Lung microvascular endothelial cell (primary cell): ENCODE measurements at places on chromosomes 13 and 19. TPM values are rescaled to one million over a fixed set of nuclear protein-coding genes. Genes with fewer than 3 reads are reported as not detected.

- no peak for DNase-seq
Observed at GRCh38 chr19:58170860-58171259, 12.0 kb upstream of the ZNF274 start.

GRCh38 chr19:36106441-36106840 is 4.5 kb upstream of the OVOL3 start:
- DNase-seq: no peak

- DNase-seq: no peak
Observed at GRCh38 chr13:29111446-29111845, 291.3 kb downstream of the MTUS2 start.

Gene ELANE
- total RNA-seq: not detected in 2 replicates

Gene IL12RB1
- total RNA-seq: under 0.01 and 0.22 TPM in 2 replicates

GRCh38 chr13:97120346-97120745 is 101.8 kb upstream of the MBNL2 start:
- DNase-seq: no peak

GRCh38 chr13:110382229-110382628 is 75.1 kb downstream of the COL4A2 start:
- peak; percentile 96 for DNase-seq

Gene NLRP4
- not detected in 2 replicates for total RNA-seq

- peak; percentile 57 for DNase-seq
Observed at GRCh38 chr19:55676383-55676782, 1.4 kb downstream of the EPN1 start.

DNA sequence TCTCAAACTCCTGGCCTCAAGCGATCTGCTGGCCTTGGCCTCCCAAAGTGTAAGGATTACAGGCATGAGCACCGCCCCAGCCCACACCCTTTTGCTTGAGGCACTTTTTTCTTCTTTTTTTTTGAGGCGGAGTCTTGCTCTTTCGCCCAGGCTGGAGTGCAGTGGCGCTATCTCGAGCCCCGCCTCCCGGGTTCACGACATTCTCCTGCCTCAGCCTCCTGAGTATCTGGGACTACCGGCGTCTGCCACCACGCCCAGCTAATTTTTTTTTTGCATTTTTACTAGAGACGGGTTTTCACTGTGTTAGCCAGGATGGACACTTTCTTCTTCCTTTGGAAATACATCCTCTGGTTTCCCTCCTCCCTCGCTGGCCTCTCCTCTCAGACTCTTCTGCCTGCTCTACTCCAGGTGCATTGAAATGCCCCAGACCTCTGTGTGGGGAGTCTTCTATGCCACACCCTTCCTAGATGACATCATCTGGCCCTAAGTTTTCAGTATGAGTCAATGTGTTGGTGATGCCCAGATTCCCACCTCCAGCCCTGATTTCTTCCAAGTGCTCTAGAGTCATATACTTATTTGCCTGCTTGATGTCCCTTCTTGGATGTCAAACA is 20.7 kb upstream of the TPT1 start:
- DNase-seq: no peak

GRCh38 chr19:10962863-10963262 is 2.0 kb downstream of the SMARCA4 start:
- no peak for DNase-seq

DNA sequence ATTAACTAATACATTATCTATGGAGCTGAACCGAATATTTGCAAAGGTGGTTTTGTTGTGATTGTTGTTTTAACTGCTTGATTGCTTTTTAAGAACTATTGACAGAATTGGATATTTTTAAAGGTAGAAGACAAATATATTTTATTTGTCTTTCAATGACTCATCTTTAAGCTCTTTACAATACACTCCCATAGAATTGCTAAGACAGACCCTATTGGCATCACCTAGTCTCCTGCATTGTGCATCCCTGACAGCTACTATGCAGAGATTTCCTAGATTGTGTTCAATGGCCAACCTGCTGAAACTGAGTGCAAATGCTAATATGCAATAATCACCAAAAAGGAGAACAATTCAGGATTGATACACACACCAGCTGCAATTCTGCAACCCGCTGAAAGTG is 19.7 kb upstream of the SCEL start:
- no peak for DNase-seq

GRCh38 chr19:2732883-2733282 is 6.9 kb downstream of the SLC39A3 start:
- no peak for DNase-seq

Gene CGB2
- not detected in 2 replicates for total RNA-seq

DNA sequence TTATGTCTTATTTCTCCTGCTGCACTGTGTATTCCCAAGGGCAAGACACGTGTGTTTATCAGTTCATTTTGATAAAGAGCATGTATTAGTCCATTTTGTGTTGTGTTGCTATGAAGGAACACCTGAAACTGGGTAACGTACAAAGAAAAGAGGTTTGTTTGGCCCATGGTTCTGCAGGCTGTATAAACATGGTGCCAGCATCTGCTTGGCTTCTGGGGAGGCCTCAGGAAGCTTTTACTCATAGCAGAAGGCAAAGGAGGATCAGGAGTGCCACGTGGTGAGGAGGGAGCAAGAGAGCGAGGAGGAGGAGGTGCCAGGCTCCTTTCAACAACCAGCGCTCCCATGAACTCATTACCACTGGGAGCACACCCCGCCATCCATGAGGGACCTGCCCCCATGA is 214.0 kb downstream of the UQCRFS1 start:
- no peak for DNase-seq

Gene THSD8
- total RNA-seq: 0.20 TPM in 1 of 2 replicates, not detected in the other

DNA sequence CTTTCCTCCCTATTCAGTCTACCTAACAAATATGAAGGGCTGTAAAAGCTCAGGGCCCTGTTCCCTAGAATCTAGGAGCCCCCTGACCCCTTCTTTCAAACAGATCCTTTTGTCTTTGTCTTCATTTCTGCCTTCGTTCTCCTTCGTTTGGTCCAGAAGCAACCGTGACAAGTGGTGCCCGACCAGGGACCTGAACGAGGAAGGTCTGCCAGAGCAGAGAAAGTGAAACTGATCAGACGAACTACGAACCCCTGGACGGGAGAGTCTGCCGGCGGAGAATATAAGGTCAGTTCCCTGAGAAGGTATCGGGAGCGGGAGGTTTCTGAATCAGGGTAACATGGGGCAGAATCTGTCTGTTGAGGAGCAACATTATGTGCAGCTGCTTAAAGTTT is 751 bp downstream of the ERVK3-1 start:
- DNase-seq: no peak

- no peak for DNase-seq
Observed at GRCh38 chr13:20848944-20849343, 53.6 kb downstream of the XPO4 start.

Gene ZNF677
- 15.5 and 16.5 TPM in 2 replicates for total RNA-seq

Gene NLRP9
- not detected in 2 replicates for total RNA-seq

GRCh38 chr13:78147905-78148304 is 229.3 kb upstream of the EDNRB start:
- no peak for DNase-seq

Gene CYP2A7
- not detected in 2 replicates for total RNA-seq

Gene KLK8
- not detected in 2 replicates for total RNA-seq

GRCh38 chr13:34803756-34804155 is 138.3 kb upstream of the NBEA start:
- DNase-seq: no peak

DNA sequence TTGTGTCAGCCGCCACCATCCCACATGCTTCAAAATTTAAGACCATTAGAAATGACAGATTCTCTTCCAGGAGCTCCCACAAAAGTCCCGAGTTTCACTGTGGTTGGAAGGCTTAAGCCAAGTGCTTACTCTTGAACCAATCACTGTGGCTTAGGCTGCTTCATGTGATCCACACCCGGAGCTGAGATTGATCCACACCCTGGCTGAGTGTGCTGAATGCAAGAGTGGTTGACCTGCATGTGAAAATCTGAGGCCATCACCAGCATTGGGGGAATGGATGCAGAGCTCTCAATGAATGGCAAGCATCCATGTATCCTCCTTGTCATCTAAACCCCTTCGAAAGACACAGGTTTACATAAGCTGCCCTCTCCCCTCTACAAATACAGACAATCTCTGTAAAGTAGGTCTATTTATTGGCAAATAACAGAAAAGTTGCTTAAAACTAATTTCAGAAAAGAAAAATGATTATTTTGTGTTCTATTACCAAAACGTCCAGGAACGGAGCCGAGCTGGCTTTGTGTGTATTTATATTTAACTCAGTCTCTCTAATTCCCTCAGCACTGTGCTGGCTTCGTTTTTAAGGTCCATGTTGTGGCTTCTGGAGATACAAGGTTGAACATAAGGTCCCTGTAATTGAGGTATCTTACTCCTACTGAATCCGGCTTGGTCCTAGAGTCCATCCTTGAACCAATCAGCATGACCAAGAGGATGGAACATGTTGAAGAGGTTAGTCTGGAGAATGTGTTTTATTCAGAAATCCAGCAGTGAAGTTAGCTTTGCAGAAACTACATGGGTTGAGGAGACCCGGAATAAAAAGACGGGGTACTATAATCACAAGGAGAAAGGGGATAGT is 332.4 kb downstream of the LIG4 start:
- no peak for DNase-seq

- no peak for DNase-seq
Observed at GRCh38 chr19:36417752-36418286, 625 bp downstream of the ZFP82 start.

DNA sequence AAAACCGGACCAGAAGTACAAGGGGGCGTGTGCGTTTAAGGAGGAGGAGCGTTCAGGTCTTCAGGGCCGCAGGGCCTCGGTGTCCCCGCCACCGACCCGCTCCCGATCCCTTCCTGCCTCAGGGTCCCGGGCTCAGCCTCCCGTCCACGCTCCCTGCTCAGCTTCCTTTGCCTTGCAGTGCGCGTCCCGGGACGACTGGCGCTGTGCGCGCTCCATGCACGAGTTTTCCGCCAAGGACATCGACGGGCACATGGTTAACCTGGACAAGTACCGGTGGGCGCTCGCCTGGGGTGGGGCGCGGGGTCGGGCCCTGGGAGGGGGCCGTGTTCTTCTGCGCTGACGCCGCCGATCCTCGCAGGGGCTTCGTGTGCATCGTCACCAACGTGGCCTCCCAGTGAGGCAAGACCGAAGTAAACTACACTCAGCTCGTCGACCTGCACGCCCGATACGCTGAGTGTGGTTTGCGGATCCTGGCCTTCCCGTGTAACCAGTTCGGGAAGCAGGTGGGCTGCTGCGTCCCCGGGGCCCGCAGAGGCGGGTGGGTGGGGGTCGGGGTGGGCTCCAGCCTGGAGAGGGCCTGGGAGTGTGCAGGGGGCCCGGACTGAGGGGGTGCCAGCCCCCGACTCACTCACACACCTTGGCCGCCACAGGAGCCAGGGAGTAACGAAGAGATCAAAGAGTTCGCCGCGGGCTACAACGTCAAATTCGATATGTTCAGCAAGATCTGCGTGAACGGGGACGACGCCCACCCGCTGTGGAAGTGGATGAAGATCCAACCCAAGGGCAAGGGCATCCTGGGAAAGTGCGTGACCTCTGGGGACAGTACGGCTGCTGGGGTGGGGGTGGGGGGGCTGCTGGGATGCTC is 1.4 kb downstream of the GPX4 start:
- peak; percentile 57 for DNase-seq

GRCh38 chr19:38736413-38737280 is 7.6 kb downstream of the CAPN12 start:
- no peak for DNase-seq

DNA sequence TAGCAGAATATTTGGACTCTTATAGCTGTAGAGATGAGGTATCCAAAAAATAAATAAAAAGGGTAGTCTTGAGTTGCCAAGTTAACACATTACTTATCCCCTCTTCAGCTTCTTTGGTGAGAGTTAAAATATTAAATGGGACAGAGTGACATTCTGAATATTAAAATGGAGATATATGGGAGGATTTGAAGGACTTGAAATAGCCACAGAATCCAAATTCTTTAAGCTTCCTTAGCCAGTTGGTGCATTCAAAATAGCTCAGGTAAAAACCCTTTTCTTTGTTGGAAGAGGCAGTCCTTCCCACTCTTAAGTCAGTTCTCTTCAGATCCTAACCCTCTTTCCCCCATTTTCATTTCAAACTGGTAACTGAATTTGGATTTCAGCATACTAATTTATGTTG is 130.1 kb upstream of the KLF12 start:
- DNase-seq: no peak

GRCh38 chr19:48556163-48556562 is 4.2 kb downstream of the SULT2B1 start:
- peak; percentile 84 for DNase-seq

DNA sequence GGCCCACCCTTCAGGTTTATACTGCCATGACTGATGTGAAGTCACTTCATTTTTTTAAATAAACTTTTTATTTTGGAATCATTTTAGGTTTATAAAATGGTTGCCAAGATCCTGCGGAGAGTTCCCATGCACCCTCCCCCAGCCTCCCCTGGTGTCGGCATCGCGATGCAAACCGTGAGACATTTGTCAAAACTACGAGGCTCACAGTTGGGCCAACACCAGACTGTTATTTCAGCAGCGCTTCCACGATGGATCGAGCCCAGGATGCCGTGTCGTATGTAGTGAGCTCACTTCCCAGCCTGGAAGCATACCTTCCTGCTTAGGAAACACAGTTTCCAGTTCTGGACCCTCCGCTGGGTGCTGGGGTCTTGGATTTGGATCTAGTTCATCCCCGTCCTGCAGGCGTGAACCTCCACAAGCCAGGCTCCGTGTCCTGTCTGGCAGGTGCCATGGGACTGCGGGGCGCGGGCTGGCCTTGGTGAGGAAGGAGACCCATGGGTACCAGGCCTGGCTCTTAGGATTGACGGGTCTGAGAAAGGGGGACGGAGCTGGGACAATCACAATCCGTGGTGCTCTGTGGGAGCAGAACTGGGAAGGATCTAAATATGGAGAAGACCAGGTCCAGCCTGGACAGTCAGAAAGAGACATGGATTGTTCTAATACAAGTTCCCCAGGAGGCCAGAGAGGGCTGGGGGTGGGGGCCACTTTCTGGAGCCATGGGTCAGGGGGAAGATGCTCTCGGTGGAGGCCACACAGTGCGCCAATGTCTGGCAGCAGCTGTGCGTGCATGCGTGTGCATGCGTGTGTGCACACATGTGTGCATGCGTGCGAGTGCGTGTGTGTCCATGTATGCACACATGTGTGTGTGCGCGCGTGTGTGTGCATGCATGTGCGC is 2.4 kb upstream of the SBK2 start:
- no peak for DNase-seq

GRCh38 chr19:13212759-13213330 is 62.6 kb downstream of the IER2 start:
- peak; percentile 62 for DNase-seq

GRCh38 chr19:11663181-11663591 is 65.9 kb downstream of the ZNF627 start:
- DNase-seq: no peak

DNA sequence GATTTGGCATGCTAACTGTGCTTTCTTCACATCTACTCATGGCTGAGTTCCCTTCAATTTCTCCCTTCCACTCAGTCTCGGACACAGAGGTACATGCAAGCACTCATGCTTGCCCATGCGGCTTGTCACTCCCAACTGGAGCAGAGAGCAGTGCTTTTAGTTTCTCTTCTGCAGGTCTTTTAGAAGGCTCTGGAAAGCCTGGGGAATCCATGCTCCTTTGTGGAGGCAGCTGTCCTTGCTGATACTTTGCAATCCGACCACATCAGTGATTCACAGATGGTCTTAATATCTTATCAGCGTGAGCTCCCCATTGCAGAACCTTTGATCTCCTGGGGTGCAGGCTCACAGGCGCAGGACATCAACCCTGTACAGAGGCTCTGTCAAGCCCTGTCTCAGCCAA is 203.9 kb downstream of the COL4A1 start:
- DNase-seq: no peak

Gene KCNRG
- total RNA-seq: 5.9 and 10.7 TPM in 2 replicates

Gene HCST
- 0.22 and 0.40 TPM in 2 replicates for total RNA-seq
